AG04449 (cell line): ENCODE measurements at places on chromosomes 3 and 15.

GRCh38 chr3:25532431-25533162 lies 104.5 kb downstream of the RARB start:
- no peak for DNase-seq

GRCh38 chr15:88218557-88219221 lies 37.9 kb downstream of the NTRK3 start:
- no peak for DNase-seq

DNA sequence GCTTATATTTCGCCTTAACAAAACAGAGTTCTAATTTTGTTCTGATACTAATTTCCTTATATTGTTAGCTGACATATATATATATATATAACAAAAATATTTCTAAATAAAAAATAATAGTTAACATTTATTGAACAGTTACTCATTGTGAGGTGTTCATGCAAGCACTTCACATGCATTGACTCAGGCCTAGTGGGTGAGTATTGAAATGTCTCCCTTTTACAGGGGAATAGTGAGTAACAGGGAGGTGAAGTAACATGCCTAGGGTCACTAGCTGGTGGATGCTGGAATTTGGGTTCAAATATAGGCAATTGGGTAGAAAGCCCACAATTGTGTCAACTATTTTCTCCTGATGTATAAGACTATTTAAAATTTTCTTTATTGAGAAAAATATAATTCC lies 102.6 kb upstream of the ZPLD1 start:
- no peak for DNase-seq

DNA sequence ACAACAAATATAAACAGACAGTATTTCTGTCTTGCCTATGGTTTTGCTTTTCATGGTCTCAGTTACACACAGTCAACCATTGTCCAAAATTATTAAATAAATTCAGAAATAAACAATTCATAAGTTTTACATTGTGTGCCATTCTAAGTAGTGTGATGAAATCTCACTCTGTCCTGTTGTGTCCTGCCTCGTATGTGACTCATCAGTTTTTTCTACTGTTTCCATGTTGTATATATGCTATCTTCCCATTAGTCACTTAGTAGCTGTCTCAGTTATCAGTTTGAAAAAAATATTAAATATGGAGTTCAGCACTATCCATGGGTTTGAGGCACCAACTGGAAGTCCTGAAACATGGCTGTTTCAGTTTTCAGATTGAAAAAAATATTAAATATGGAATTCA lies 282.4 kb upstream of the GRM7 start:
- DNase-seq, result no peak

- DNase-seq, result no peak
Measured at GRCh38 chr3:65004795-65005295, 317.0 kb upstream of the ADAMTS9 start.
